CD4-positive, alpha-beta T cell treated with Interleukin-17A for 1 hour (primary cell): ENCODE measurements at places on chromosomes 7 and 10.

- DNase-seq, result no peak
These were observed 73.1 kb downstream of the LANCL2 start for GRCh38 chr7:55438085-55438756.

GRCh38 chr10:114577133-114577532 is 80.9 kb downstream of the ABLIM1 start:
- no peak for DNase-seq

- DNase-seq, result no peak
These were observed 623.1 kb upstream of the MGMT start for GRCh38 chr10:128843972-128844371.

DNA sequence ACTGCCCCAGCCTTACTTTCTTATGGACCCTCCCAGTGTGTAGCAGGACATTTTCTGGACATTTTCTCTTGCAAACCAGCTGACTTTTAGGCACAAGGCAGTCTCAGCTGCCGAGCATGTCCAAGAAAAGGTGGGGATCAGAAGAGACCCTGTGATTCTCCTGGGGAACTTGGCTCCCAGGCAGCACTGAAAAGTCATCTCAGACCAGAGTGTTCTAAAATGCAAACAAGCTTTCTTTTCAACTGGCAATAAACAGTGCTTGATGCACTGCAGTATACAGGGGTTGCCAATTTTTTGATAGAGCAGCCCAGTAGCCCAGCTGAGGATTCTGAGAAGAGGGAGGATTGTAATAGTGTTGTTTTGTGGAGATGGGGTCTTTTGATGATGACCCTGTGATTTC is 168.0 kb upstream of the PHYHIPL start:
- no peak for DNase-seq

DNA sequence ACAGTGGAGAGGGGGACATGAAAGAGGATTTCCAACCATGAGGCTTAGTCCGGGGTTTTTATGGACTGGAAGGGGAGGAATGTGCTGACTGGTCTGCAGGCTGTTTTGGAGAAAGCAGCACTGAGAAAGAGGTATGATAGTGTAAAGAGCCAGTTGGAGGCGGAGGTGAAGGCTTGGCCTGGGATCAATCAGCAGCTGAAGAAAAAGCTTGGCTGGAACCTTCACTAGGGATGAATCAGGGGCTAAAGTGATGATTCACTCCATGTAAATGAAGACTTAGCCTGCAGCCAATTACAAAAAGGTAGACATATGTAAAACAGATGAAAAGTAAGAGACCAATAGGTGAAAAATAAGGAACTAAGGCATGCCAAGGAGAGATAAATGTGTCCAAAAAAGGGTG is 1382.6 kb downstream of the GATA3 start:
- no peak for DNase-seq

GRCh38 chr10:17210361-17210760 is 8.9 kb upstream of the TRDMT1 start:
- DNase-seq, result no peak

GRCh38 chr10:75613685-75614504 is 182.5 kb downstream of the LRMDA start:
- no peak for DNase-seq

DNA sequence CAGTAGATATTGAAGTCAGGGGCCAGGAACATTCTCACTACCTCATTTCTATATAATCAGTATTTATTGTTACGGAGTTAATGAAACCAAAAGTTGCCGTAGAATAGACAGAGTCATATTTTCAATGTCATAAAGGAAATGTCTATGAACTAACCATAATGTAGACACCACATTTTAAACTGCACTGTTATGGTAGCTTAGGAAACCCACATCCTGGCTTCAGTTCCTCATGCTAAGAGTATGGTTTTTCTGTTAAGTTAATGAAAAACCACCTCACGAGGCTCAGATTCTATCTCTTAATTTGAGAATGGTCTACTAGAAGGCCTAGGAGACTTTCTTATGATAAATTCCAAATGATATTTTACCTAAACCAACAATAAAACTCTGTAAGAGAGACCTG is 166.5 kb downstream of the TMEM26 start:
- DNase-seq, result peak; percentile 52

DNA sequence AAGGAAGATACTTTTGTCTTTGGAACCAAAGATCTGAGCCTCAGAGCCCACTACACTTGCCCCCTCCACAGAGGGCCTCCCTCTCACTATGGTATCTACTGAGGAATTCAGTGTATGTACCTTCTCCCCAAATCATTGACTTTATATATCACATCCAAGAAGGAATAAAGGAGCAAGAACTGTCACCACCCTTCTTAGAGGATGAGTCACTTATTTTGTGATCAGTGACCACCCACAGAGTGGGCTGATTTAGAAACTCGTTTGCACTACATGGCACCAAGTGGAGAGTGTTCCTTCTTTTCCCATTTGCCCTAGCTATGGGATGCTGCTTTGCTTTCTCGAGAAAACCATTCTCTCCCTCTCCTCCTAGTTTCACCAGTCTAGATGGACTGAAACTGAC is 5.7 kb downstream of the TMEM243 start:
- DNase-seq, result no peak

DNA sequence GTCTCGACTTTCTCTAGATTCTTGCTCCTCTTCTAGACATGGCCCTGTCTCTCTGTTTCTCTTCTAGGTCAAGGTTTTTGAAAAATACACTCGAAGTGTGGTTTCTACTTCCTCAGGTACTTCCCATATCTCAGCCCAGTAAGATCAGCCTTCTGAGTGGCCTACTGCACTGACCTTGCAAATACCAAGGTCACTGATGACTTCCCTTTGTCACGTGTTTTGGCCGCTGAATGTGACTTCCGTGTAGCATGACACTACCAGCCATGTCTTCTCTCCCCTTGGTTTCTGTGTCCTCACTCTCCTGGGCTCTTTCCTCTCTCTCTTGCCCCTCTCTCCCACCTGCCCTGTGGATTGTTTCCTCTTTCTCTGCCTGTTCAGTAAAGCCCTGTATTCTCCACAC is 7.9 kb upstream of the WIPF3 start:
- no peak for DNase-seq

- DNase-seq, result no peak
These were observed 335.3 kb downstream of the PLXNA4 start for GRCh38 chr7:132240821-132241422.

- no peak for DNase-seq
These were observed 438.1 kb downstream of the SUGCT start for GRCh38 chr7:40572810-40573465.

DNA sequence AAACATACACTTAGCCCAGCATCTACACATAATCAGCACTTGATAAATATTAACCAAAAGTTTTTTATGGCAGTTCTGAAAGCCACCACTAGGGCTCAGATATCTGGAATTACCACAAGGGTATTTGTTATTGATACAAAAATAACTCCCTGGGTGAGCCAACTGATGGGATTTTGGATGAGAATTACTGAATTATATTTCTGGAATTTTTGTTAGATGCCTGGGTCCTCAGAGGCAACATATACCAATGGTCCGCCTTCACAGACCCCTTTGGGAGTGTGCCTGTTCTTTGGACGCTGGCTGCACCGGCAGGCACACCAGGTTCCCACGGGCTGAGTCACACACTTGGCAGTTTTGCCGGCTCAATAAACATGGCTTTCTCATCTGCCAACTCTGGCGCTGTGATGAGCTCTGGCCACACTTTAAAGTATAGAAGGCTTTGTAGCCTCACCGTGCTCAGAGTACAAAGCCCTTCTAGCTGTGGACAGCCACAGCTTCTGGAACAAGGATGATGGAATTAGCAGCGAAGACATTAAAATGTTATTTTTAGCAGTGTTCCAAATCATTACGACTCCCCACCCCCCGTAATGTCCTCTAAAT is 24.5 kb upstream of the EEPD1 start:
- no peak for DNase-seq

GRCh38 chr10:130708465-130709070 is 572.4 kb downstream of the GLRX3 start:
- no peak for DNase-seq

GRCh38 chr10:86439544-86439943 is 72.9 kb upstream of the GRID1 start:
- no peak for DNase-seq

GRCh38 chr7:5659584-5659983 is 121.9 kb downstream of the RNF216 start:
- no peak for DNase-seq

- no peak for DNase-seq
These were observed 97.8 kb downstream of the HIPK2 start for GRCh38 chr7:139679731-139680594.

DNA sequence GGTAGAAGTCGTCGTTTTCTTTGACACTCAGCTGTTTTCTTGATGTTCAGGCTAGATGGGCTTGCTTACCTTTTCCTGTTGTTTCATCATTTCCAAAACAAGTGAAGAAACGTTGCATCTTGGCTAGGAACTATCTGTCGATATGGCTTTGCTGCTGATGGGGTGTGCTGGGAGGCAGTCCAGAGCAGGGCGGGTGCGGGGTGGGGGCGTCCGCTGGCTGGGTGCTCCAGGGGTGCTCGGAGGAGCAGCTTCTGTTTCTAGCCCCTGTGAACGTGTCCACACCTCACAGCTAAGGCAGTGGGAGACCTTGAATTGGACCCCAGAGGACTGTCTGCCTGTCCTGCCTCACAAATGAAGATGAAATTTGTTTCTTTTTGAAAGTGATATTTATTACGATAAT is 7.6 kb upstream of the SUN1 start:
- no peak for DNase-seq

DNA sequence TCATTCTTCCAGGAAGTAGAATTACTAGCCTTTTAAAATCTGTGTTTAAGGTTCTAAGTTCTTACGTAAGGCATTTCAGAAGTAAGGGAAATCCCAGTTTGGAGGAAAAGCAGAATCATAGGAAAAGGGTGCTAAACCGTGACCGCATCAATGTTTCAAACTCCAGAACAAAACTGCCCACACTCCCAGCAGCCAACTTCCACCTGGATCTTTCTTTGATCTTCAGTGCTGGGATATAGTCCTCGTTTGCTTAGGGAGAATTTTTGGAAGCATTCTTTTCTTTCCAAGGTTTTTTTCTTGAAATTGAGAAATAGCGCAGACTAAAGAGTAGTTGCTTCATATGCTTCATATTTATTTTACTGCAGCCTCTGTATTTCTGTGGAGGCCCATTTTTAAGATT is 8.9 kb downstream of the PROSER2 start:
- no peak for DNase-seq

DNA sequence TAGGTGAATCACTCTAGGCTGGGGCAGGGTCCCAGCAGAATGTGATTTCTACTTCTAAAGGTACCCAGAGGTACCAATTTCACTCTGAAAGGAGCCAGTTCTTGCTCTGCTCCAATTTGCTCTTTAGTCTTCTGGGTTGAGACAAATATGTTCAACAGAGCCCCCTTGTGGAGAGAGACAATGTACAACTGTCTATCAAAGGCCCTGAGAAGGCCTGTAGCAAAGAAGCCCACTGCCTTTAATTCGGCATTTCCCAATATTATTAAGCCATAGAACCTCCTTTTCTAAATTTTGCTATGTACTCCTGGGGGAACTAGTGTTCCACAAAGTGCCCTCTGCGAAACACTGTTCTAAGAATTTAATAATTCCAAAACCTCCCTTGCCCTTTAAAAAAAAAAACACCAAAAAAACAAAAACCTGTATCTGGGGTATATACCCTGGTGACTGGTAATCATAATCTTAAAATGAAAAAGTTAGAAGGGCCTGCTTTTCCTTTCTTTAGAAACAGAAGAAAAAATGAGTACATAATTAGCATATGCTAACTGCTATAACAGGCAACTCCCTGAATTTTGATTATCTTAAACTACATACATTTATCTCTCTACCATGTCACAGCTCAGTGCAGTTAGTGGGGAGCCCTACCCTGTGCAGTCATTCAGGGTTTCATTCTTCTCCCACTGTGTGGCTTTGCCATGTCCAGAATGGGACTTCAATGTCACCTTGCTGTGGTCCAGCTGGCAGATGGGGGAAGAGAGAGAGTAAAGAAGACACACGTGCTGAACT is 160.9 kb upstream of the BMPER start:
- peak; percentile 20 for DNase-seq

DNA sequence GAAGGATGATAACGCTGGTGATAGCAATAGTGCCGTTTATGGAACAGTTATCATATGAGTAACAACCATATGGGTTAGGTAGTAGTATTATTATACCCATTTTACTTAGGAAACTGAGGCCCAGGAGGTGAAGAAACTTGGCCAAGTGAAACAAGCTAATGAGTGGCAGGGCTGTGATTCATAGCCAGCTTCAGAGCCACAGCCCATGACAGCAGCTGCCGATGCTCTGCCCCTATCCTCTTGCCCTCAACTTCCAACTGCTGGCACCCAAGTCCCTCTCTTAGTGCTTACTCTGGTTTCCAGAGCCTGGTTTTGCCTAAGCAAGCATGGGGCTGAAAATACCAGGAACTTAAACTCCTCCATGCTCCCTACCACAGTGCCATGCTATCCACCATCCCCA is 12.3 kb downstream of the SH3PXD2A start:
- no peak for DNase-seq

GRCh38 chr10:130230036-130230435 is 93.8 kb downstream of the GLRX3 start:
- no peak for DNase-seq

DNA sequence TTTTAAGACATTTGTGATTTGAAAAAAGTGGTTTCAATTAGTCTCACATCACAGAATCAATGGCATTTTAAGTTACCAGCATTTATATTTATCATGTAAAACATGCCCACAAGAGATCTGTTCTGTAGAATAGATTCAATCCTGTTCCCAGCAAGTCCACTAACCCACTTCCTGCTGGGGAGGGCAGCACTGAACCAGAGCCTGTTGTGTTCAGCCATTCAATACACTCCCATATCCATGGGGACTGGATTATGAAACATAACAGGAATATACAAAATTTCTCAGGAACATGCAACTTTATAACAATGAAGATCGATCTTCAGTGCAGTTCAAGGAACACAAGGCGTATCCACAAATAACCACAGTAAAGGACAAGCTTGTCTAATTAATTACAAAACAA is 24.4 kb upstream of the ANK3 start:
- no peak for DNase-seq
